ENCODE measurements at places on chromosomes 16 and 17. TPM values are rescaled to one million over a fixed set of nuclear protein-coding genes. Genes with fewer than 3 reads are reported as not detected.

Gene NDUFAB1
- total RNA-seq = 112 TPM

DNA sequence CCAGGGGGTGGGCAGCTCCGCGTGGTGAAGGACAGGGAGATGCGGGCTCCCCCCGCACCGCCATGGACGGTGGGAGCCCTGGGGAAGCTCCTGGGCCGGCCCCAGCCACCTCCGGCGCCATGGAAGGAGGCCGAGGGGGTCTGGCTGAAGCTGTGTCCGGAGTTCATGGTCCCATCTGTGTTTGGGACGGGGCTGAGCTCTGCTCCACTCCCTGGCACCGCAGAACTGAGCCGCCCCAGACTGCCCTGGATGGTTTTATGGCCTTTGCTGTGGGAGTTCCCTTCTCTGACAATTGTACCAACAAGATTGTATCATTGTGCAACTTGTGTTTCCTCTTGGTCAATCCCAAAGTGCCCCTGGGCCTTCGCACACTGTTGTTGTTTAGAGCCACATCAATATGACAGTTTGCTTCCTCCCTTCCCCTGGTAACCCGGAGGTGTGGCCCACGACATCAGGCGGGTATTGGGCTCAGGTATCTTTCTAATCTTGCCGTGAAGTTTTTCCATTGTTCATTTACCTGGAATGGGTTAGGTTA, 942 bp downstream of the KRT23 start:
- no peak for DNase-seq

DNA sequence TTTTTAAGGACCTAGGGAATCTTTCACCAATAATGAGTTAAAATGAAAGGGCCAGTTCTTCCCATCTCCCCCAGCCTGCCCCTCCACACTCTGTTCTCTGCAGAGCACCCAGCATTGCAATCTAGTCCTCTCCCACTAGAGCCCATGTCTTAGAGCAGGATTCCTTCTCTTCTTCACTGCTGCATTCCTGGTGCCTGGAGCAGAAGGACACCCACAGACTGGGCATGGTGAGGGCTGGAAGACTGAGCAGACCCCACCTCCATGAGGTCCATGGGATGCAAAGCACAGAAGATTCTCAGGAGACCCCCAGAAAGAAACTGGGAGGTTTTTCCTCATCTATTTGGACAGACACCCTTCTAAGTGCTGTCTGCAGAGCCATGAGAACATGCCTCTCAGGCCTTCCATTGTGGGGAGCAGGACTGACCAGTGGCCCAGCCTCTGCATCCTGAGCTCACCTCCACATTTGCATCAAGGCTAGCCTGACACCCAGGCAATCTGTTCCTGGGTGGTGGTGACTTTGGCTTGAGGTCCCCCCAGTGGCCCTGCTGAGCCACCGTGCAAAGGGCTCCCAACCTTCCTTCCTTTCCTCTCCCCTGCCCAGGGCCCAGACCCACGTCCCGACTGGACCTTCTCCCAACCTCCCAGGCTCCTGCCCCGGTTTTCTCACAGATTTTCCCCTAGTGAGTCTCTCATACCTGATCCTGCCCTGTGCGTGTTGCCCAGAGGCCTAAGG, 74.2 kb upstream of the ZNF469 start:
- no peak for DNase-seq

DNA sequence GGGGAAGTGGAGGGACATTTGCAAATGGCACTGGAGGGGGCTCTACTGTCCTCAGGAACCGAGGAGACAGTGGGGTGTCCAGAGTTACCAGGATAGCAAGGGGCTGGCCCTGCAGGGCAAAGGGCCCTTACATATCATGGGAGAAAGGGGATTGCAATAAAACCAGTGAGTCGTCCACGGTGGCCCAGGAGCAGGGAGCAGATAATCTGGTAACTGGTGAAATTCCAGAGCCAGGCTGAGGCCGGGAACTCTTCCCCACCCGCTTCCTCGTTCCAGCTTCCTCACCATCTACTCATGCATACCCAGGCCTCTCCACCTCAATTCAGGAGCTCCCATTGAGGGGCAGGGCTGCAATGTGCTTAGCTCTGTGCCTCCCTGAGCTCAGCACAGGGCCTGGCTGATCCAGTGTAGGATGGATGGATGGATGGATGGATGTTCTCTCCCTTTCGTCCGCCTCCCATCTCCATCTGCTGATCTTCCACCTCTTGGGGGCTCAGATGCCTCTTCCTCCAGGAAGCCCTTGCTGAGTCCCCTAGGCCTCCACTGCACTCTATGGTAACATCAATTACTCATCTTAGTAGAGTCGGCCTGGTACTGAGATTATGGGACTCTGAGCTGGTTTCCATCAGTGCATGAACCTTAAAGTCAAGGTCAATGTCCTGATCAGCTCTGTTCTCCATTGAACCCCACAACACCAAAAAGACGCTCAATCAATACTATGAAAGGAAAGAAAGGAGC, 41.2 kb upstream of the NDRG4 start:
- DNase-seq = no peak

GRCh38 chr16:10509534-10510025, 70.8 kb downstream of the EMP2 start:
- DNase-seq = peak; percentile 31

- DNase-seq = no peak
These were observed 275.1 kb downstream of the ABCC12 start for GRCh38 chr16:47880653-47881052.

DNA sequence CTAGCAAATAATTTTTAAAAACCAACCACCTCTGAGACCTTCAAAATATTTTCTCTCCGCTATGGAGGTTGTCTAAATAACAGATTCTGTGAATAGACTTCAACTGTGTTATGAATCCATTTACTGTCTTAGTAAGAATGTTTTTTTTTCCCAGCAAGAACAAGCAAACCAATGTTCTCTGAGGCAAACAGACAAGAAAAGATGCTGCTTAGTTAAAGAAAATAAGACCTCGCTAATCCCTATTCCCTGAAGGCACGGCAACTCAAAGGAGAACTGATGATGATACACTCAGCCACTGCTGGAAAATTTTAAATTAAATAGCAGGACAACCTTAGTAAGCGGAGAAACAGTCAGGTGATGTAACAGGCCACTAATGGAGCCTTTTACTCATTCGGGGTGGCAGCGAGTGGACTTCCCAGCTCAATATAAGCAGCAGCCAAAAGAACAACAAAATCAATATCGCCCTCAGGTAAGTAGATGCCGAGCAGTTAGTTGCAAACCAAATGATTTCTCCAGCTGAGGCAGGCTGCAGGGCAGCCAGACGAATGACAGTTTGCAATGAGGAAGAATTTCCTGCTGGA, 81.8 kb downstream of the CPPED1 start:
- DNase-seq = no peak

DNA sequence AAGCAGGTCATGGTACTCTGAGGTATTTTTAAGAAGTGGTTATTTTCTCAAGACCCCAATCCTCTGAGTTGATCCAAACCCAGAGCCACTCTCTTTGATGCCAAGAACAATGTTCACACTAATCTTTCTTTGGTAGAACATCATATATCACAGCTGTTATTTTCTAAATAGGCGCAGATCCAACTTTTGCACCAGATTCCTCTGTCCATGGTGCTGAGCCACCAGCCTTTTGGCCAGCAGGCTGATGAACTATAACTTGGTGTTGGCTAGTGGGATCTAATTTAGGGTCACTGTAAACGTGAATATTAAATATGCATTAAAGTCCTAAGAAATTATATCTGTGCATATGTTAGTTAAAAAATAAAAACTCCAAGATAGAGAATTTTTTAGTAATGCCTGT, 7.0 kb upstream of the ZKSCAN2 start:
- no peak for DNase-seq

Data from occipital lobe (tissue), 3 donors.